ENCODE measurements at places on chromosomes 11 and 22.

- no peak for DNase-seq
These were observed 17.9 kb downstream of the APOL5 start for GRCh38 chr22:35735542-35735941.

DNA sequence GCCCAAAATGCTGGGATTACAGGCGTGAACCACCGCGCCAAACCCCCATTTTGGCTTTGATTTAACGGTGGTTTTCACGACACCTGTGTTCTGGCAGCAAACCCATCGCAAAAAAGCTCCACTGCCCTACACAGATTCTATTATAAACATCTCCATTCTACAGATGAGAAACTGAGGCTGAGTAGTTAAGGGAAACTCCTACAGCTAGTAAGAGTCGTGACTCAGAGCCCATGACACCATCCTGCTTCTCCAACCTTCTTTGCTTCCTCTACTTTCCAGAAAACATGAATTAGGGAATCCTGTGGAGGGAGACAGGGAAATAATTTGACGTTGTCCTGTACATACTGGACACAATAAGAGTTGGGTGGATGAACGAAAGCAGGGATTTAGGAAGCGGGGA is 429 bp upstream of the SNX15 start:
- DNase-seq, result no peak

DNA sequence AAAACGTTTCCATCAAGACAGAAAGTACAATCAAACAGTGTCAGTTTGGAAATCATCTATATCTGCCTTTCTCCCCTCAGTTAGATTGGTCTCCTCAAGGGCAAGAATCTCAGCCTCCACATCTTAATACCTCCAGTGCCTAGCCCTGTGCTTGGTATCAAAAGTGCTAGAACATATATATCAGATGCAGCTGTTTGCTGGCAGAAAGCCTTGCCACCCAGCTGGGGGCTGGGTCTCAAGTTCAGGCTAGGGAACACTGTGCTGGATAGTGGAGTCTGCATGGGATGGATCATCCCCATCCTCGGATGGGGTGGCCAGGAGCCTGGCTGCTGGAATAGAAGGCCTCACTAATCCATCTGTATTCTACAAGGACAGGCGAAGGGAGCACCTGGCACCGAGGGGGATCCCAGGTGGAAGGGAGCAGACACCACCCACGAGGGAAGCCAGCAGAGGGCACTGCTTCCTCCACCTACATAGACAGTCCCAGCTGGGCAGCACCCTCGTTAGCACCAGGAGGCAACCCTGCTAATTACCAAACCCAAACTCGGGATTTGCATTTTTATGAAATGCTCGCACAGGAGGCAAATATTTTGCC is 602.2 kb downstream of the BUD13 start:
- DNase-seq, result no peak

- no peak for DNase-seq
These were observed 24.8 kb upstream of the APOA1 start for GRCh38 chr11:116862185-116862584.

DNA sequence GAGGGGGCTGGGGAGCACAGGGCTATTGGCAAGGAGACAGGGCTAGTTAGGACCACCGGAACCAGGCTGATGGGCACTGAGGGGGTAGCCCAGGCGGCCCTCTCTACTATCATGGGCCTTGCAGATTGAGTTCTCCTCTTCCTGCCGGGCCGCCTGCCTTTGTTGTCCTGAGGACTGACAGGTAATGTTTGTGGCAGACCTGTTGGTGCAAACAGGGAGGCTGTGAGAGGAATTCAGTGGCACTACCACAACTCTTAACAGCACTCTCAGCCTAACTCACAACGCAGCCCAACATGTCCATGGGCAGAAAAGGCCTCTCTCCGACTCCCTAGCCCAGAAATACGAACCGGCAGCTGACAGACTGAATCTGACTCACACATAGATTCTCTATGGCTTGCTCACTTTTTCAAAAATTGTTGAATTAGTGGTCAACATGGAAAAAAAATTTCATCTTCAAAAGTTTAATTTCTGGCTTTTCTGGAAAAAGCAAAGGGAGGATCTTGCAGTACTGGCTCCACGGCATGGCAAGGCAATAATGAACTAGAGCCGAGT is 11.4 kb downstream of the KCNJ5 start:
- no peak for DNase-seq

DNA sequence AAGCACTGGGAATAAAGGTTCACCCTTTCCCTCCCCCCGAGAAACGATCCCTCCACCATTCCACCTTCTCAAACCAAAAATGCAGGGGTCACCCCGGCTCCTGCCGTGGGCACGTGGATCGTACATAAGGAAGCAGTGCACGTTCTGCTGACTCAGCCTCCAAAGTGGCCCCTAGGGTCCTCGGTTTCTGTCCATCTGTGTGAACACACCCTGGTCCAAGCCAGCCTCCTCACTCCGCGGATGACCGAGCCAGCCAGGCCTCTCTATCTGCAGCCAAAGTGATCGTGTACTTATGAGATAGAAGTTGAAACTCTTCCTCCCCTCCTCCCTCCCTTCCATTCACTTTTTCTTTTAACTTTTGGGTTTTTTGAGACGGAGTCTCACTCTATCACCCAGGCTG is 16.2 kb downstream of the C11orf24 start:
- no peak for DNase-seq

DNA sequence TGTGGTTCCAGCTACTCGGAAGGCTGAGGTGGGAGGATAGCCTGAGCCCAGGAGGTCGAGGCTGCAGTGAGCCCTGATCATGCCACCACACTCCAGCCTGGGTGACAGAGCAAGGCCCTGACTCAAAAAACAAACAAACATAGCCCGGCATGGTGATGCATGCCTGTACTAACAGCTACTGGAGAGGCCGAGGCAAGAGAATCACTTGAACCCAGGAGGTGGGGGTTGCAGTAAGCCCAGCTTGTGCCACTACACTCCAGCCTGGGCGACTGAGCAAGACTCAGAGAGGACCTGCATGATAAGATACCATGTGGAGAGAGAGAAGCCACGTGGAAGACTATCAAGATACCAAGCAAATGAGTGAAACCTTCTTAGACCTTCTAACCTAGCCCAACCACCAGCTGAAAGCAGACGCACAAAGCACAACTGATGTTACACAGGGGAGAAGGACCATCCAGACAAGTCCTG is 36.1 kb downstream of the AMBRA1 start:
- no peak for DNase-seq

GRCh38 chr11:18749681-18750319 is 23.8 kb upstream of the IGSF22 start:
- DNase-seq, result no peak

GRCh38 chr22:20531404-20532201 is 24.2 kb downstream of the MED15 start:
- DNase-seq, result no peak

DNA sequence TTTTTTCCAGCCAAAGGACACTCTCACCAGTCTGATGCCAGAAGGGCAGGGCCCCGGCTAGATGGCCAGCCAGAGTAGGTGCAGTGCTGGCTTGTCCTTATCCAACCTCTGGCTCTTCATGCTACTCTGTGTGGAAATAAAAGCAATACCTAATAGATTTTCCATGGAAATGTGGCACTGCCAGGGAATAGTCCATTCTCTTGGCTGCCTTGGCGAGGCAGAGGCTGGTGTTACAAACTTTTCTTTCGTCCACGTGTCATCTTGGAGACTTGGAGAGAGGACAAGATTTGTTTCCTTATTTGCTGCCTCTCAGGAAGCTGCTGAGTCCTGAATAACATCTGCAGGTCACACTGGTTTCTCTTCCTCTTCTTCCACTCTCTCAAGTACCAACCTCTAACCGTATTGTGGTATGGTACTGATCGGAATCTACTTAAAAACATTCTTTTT is 17.2 kb upstream of the C1QTNF4 start:
- no peak for DNase-seq
